ENCODE measurements at places on chromosomes 1 and 21.

GRCh38 chr1:116674751-116675150 lies 7.2 kb upstream of the IGSF3 start:
- no peak for DNase-seq

DNA sequence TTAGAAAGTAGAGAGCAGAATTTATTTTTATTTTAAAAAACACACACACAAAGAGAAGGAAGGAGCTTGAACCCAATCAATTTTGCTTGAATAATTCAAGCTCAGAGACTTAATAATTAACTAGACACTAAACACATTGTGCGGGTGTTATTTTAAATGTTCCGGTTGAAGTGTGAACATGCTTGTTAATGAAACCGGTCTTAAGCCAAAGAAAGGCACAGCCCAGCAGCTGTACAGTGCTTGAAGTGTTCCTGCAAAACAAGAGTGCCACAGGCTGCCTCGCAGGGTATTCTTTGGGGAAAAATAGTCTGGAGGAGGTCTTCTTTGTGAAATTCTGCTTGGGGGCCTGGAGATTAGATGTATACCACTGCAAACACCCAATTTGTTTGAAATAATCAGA lies 2.2 kb upstream of the CDC42BPA start:
- DNase-seq: no peak

GRCh38 chr1:207698822-207699483 lies 52.9 kb upstream of the CD46 start:
- no peak for DNase-seq

- no peak for DNase-seq
Measured at GRCh38 chr1:6800745-6801144, 15.5 kb downstream of the CAMTA1 start.

DNA sequence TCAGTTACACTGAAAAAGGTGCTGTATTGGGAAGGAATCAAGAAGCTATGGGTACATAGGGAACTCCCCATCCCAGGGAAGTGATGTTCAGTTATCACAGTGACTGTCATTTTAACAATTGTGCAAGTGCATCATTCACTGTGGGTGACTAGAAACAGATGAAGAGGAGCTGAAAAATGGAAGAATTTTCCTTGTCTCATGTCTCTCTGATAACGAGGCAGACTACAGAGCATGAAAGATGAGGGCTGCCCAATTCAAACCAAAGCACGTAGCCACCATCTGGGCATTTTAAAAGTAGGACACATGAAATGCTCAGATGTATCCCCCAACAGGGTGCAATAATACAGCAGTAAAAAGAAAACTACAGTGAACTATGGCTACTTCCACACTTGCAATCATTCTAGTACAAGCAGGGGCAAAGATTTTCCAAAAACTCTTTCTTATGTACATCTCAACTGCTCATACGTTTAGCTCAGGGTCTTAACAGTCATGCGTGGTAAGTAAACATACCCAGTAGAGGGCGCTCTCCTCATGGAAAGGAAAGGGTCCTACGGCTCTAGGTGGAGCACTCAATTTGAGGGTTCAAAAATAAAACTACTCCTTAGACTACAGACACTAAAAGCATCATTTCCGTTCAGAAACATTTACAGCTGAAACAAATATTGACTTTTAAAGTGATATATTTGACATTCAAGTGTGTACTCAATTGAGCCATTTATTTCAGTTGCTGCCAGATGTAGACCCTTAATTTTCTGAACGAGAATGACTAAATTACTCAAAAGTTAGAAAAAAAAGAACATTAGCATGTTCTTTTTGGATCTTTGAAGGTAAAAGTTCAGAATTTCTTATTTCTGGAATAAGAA lies 143.2 kb downstream of the KCTD3 start:
- DNase-seq: no peak

DNA sequence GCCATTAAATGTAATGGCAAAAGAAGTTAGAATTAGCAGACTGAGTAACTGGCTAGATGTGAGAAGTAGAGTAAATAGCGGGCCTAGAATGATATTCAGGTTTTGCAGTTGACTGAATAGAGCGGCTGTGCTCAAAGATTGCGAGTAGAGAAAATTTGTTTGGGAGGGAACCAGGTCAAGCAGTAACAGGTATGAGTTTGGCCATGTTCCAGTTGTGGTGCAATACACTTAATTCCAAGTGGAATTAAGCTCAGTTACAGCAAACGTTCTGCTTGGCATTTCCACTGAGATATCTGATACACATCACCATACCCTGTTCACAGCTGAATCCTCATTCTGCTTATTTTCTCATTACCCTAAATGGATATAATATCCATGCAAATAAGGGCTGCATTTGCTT lies 1382.9 kb downstream of the MRPL39 start:
- no peak for DNase-seq

DNA sequence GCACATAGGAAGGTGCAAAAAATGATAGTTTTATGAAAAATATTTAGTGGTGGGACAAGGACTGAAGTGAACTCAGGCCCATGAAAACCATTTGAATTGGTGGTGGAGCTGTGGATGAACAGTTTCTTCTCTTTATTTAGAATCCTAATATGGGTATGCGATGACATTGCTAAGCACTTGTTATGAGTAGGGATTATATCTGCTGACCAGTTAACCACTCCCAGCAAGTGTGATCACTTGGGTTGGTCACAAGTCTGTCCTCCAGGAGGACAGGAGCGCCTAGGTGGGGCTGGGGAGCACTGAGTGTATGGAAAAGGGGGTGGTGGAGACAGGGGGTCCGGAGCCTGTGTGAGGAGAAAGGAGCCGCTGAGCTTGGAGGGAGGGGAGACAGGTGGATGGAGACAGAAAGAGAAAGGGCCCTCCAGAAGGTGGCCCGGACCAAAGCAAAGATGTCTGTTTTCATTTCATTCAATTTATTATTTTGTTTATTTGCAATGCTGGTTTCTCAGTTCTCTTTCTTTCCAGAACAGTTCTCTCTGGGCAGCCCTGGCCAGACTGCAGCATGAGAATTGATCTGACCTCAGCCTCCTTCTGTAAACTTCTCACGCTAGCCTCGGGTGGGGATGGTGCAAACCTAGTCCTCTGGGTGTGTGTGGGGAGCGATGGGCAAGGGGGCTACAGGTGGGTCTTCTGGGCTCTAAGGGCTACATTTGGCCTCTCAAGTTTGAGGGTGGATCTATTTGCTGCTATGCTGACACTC lies 9.9 kb upstream of the ZSCAN20 start:
- no peak for DNase-seq

- no peak for DNase-seq
Measured at GRCh38 chr1:33158366-33158765, 23.5 kb downstream of the TRIM62 start.

DNA sequence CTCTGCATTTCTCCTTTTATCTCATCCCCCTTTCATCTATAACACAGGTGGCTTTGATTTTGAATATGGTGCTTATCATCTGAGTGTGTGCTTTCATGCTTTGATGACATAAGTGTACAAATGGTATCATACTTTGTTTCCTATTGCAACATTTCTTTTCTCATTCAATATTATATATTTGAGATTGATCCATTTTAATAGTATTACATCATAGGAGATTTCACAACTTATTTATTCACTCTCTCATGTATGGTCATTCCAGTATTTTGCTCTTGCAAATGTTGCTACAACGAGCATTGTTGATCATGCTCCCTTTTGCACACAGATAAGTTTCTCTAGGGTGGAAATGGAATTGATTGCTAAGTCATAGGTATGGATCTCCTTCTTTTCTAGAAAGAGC lies 302.8 kb downstream of the KIF26B start:
- no peak for DNase-seq

GRCh38 chr1:61293197-61293596 lies 210.8 kb downstream of the NFIA start:
- no peak for DNase-seq

GRCh38 chr1:20555025-20555757 lies 2.8 kb downstream of the FAM43B start:
- no peak for DNase-seq

- no peak for DNase-seq
Measured at GRCh38 chr1:185972096-185972850, 238.1 kb downstream of the HMCN1 start.

DNA sequence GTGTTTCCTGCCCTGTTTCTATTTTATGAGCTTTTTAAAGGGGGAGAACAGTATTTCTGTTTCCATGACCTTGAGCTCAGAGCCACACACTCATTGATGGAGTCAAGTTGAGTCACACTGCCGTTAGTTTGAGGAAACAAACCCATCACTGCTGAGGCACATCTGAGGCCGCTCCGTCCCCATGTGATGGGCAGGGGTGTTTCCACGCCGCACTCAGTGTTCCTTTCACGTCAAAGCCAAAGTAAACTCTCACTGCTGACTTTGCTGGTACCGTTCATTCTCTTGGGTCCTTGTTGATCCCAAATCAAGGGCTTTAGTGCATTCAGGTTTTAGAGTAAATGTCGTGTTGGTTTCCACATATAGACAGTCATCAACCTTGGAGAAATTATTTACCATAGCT lies 48.8 kb downstream of the PKNOX1 start:
- no peak for DNase-seq

DNA sequence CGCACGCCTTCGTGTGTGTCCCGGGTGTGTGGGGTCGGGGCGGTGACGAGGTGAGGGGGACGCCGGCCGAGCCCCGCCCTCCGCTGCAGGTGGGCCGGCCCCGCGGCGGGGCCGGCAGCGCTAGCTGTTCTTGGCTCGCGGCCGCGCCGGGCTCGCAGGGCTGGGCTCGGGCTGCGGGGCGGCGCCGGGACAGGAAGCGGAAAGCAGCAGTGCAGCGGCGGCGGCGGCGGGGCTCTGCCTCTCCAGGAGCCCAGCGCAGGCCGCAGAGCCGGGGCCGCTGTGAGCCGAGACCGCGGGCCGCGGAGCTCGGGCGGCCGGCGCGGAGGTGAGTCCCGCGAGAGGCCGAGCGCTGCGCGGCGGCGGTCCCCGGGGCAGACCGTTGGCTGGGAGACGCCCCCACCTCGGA lies at the start of gene VANGL1:
TSS of gene VANGL1 (plus strand) at position 209 of the 406 bp plus-strand sequence. CDS start 9,444 bp downstream, outside the sequence.
- peak; percentile 19 for DNase-seq

DNA sequence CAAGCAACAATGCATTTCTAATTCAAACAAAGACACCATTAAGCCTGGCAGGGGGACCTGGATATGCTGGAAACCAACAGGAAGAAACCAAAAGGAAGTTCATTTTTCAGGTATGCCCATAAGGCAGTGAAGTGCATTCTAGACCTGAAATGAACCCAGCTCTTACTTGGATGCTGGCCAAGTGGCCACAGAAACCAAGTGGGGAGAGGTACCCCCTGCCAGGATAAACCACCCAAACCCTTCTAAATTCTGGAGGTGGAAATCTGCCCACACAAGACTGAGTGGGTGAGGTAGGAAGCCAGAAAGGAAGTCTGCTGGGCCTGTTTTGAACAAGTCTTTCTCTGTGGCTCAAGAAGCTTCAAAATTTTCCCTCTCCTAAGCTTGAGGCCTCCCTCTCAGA lies 2.6 kb downstream of the CD5L start:
- DNase-seq: no peak

- no peak for DNase-seq
Measured at GRCh38 chr1:67749263-67749843, 64.4 kb downstream of the GADD45A start.

DNA sequence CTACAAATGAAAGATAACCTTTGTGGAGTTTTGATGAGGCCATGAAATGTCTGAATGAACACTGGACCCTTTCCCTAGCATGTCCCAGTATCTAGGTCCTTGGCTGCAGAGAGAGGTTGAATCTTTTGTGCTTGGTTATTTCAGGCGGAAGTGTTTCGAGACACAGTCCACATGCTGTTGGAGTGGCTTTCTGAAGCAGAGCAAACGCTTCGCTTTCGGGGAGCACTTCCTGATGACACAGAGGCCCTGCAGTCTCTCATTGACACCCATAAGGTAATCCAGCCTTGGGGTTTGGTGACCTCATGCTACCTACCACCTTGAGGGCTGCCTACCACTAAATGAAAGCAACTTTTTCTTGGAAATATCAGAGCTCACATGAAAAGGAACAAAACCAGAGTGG lies 38.9 kb upstream of the BMP8A start:
- DNase-seq: no peak

GRCh38 chr1:196723325-196724185 lies 51.1 kb upstream of the CFHR3 start:
- no peak for DNase-seq

DNA sequence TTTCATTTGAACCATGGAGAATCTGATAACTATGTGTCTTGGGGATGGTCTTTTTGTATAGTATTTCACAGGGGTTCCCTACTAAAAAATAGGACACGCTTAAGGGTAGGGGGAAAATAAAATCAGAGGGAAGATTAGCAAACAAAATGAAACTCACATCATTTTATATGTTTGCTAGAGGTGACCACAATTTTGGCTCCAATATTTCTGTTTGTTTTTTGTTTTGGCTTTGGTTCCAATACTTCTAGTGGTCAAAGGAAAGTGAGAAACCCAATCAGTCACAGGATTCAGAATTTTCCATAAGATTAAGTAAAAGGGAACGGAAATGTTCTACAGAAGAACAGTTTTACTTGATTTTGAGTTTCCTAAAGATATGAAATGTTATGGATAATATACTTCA lies 42.3 kb upstream of the SSX2IP start:
- DNase-seq: no peak

Data from activated CD8-positive, alpha-beta memory T cell treated with anti-CD3 and anti-CD28 coated beads for 1 hour (primary cell).